ENCODE measurements at places on chromosomes 12 and 14. TPM values are rescaled to one million over a fixed set of nuclear protein-coding genes. Genes with fewer than 3 reads are reported as not detected.

Gene SLC15A5
- total RNA-seq = not detected

Gene SERPINA12
- total RNA-seq = not detected

Gene ZDHHC22
- total RNA-seq = 0.12 TPM

Gene ARMH4
- total RNA-seq = not detected

Gene LRP1-AS
- not detected for total RNA-seq

- DNase-seq = peak; percentile 32
Observed at GRCh38 chr12:108457006-108457733, 57.9 kb upstream of the FICD start.

GRCh38 chr12:64660237-64661018 is 50.1 kb downstream of the RASSF3 start:
- DNase-seq = no peak

DNA sequence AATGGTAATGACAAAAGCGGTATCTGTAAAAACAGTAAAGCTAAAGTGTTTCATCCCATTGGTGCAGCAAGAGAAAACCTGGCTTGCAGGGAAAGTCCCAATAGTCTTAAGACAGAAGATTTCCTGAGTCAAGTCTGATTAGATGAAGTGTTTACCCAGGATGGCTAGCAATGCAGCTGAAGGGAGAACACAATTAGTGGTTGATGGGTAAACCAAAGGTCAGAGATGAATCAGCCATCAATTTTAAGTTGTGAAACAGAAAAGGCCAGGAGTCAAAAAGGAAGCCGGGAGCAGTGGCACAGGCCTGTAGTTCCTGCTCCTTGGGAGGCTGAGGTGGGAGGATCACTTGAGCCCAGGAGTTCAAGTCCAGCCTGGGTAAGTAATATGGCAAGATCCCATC is 52.6 kb downstream of the SEC23A start:
- DNase-seq = no peak

- DNase-seq = no peak
Observed at GRCh38 chr14:35213143-35213788, 78.9 kb upstream of the PSMA6 start.

DNA sequence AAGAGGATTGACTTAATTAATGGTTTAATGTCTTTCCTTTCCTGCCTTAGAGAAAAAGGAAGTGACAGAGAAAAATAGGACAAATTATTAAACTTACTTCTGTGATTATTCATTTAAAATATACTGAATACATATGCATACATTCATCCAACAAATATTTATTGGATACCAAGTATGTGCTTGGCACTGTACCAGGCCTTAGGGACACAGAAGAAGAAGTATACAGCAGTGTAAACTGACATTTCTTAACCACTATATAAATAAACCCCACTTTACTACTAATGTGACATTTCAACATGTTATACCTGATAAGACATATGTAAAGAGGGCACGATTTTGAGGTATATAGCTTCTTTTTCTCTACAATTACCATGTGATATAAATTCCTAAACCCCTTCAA is 53.6 kb downstream of the ERO1A start:
- no peak for DNase-seq

GRCh38 chr12:78385541-78385940 is 479.0 kb upstream of the SYT1 start:
- DNase-seq = no peak

DNA sequence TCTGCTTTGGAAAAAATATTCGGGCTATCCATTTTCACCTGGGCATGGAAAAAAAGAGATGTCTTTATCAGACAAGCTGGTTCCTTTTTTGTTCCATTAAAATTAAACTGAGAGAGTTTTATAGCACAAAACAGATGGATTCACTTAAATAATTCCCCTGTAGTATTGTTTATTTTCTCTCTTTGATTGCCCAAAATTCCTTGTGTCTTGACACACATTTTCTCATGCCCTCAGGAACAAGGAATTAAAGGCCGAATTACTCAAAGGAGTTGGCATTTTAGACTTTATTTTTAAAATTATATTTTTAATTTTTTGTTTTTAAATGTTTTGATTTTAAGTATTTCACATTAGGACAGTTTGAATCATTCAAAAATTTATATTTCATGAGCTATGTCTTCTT is 69.6 kb upstream of the SLCO1C1 start:
- no peak for DNase-seq
